ENCODE measurements at places on chromosomes 4 and X. TPM values are rescaled to one million over a fixed set of nuclear protein-coding genes. Genes with fewer than 3 reads are reported as not detected.

GRCh38 chr4:150212927-150213326 is 134.7 kb downstream of the DCLK2 start:
- no peak for DNase-seq

- DNase-seq = no peak
These were observed 29.6 kb upstream of the ERVMER34-1 start for GRCh38 chr4:52780617-52781354.

DNA sequence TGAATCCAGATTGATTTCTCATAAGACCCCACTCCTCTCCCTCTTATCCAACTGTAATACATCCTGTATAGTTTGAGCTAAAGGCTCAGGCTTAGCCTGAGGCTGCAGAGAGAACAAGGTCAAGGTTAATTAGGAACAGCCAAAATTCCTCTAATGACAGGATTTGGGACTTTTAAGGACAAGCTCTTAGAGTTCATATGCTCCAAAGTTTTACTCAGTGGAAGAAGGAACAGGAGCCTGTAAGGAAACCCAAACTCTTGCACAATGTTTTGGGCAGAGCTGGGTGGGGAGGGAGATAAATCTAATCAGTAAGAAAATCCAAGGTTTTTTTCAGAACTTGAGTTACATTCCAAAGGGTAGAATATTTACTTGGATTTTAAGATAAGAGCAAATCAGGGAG is 238.8 kb downstream of the QDPR start:
- DNase-seq = no peak

- DNase-seq = no peak
These were observed 72.4 kb downstream of the PAPSS1 start for GRCh38 chr4:107647591-107647990.

DNA sequence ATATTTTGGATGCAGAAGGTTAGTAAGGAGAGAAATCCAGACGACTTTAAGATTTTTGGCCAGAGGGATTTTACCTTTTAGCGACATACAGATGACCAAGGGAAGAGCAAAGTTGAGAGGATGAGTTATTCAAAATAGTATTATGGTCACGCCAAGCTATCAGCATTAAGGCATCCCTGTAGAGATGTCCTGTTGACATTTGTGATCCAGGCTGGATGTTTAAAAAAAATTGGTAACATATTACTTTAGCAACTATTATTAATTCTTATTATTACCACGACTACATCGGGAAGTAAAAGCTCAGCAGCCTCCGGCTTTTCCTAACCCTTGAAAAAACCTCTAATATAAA is 562 bp upstream of the OSTC start:
- no peak for DNase-seq

GRCh38 chrX:29662759-29663503 is 552.4 kb upstream of the MAGEB2 start:
- DNase-seq = no peak

GRCh38 chr4:26248647-26249046 is 72.2 kb upstream of the RBPJ start:
- peak; percentile 80 for DNase-seq

- DNase-seq = no peak
These were observed 253.5 kb downstream of the ARHGAP10 start for GRCh38 chr4:147985376-147985775.

GRCh38 chrX:2299871-2300270 is 200.9 kb downstream of the DHRSX start:
- no peak for DNase-seq

GRCh38 chr4:128810331-128810870 is 901 bp downstream of the JADE1 start:
- DNase-seq = no peak

- no peak for DNase-seq
These were observed 63.5 kb downstream of the ENOPH1 start for GRCh38 chr4:82493721-82494425.

DNA sequence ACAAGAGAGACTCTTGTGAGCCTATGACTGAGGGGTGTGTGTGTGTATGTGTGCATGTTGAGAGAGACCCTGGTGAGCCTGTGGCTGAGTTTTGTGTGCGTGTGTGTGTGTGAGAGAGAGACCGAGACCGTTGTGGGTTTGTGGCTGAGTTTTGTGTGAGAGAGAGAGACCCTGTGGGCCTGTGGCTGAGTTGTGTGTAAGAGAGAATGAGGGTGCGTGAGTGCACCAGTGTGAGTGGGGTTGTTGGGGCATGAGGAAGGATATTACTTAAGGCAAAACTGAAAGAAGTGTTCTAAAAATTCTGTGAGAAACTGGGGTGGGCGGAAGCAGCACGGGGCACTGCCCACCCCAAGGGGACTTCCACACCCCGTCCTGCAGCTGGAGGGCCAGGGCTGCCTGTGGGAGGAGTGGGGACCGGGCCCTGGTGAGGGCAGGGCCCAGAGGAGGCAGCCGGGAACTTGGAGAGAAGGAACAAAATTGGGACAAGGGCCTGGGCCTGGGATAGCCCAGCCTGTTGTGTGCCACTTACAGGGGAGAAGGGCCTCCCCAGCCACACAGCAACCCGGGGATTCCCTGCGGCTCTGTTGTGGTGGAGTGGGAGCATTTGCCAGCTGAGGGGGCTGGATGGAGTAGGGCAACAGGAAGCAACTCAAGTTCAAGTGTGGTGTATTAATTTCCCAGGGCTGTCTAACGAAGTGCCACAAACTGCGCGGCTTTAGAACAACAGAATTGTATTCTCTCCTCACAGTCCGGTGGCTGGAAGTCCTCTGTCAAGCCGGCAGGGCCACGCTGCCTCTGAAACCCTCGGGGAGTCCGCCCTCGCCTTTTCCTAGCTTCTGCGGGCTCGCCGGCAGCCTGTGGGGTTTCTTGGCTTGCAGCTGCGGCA is 22.1 kb downstream of the TMEM131L start:
- no peak for DNase-seq

DNA sequence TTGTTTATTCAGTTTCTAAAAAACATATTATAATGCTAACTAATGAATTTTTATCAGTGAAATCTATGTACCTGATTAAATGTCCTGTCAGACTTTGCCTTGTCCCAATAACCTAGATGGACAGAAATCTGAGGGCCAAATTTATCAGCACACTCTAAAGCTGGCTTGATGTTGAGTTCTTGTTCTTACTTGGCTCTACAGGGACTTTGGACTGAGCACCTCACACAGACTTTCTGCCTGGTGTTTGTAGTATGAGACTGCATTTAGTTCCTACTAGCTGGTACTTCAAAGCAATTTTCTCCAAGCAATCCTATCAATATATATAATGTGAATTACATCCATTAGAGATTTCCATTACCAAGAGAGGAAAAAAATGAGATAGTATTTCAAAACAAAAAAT is 37.8 kb downstream of the INTS12 start:
- no peak for DNase-seq

DNA sequence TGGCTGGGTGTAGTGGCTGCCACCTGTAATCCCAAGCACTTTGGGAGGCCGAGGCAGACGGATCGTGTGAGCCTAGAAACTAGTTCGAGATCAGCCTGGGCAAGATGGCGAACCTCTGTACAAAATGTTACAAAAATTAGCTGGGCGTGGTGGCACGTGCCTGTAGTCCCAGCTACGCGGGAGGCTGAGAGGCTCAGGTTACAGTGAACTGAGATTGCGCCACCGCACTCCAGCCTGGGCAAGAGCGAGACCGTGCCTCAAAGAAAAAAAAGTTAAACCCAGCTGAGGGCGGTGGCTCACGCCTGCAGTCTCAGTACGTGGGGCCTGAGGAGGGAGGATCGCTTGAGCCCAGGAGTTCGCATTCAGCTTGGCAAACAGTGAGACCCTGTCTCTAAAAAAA is 1.1 kb downstream of the TKTL1 start:
- no peak for DNase-seq

- DNase-seq = peak; percentile 24
These were observed 809 bp downstream of the MND1 start for GRCh38 chr4:153345012-153345981.

DNA sequence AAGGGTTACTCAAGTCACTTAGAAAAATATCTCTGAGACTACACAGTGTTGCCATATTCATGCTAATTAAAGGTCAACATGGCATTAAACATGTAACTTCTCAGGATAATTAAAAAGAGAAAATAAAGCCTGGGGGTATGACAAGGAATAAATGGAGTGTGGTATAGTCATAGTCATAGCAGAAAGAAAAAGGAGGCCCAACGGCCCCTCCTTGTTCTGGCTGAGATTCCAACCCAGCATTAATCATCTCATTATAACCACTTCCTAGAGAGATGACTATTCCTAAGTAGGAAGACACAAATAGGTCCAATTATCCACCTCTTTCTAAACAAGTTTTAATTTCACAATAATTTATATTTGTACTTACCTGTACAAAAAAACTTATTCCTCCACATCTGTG is 778.4 kb upstream of the AADAT start:
- no peak for DNase-seq

DNA sequence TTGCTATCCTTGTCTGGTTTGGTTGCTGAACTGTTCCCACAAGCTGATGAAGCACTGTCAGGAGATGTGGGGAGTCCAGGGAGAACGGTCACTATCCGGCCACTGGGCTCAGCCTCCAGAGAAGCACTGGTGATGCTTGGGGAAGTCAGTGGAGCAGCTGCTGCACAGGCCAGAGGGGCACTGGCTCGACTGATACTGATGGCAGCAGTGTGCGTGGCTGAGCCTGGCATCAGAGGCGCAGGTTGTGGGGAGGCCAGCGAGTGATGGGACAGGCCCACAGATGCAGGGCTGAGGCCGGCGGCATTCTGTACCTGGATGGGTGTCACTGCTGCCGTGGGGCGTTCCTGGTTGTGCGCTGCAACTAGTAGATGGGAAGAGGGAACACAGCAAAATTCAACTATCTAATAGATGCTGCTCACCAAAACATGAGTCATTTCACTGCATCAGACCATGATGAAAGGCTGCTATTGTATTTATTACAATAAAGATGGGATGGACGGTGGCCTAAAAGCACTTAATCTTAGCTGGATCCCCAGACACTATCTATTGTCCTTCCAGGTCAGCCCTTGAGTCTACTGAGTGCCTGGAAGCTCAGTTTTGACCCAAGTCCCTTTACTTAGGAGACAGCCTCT is 106.3 kb upstream of the CBR4 start:
- no peak for DNase-seq

DNA sequence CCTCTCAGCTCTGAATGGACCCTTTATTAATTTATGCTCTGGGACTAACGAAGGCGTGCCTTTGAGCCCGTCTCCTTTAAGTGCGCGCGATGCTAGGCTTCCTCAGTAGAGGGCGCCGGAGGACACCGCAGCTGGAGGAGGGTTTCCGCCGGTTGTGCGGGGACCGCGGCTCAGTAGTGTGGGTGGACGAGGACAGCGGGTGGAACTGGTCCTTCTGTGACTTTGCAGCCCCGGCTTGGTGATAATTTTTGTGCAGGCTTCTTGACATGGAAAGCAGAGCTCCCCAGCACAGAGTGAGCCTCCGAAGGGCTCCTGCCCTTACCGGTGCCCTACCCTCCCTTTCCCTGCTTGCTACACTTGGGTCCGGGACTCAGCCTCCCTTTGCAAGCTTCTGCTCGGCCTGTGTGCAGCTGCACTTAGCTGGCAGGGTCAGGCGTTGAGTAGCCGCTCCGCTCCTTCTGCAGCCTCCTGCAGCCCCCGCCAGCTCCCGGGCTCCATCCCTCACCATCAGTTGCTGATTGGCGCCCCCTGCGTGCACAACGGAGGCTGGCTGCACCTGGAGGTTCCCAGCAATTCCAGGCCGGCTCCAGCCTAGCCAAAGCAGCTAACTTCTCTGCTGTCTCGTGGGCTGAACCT is 26.8 kb upstream of the BOD1L1 start:
- no peak for DNase-seq

GRCh38 chr4:166763018-166763417 is 471.3 kb downstream of the SPOCK3 start:
- DNase-seq = no peak

ZFX gene
- polyA plus RNA-seq = 25.6 TPM

SLC7A11 gene
- 0.53 TPM for polyA plus RNA-seq

HMX1 gene
- 0.14 TPM for polyA plus RNA-seq

F11 gene
- not detected for polyA plus RNA-seq

MTMR8 gene
- 1.3 TPM for polyA plus RNA-seq

PNMA5 gene
- polyA plus RNA-seq = not detected

CHRNA9 gene
- 0.10 TPM for polyA plus RNA-seq

ZNF280C gene
- polyA plus RNA-seq = 6.8 TPM

STATH gene
- not detected for polyA plus RNA-seq

Data from forelimb muscle (tissue), 1 donor.